ENCODE measurements at places on chromosomes 6 and 20. TPM values are rescaled to one million over a fixed set of nuclear protein-coding genes. Genes with fewer than 3 reads are reported as not detected.

HELZ2 gene
- 3.7 TPM for total RNA-seq

ADGRF1 gene
- not detected for total RNA-seq

SOX4 gene
- 418 TPM for total RNA-seq

ASF1A gene
- total RNA-seq: 40.4 TPM

EYS gene
- 2.0 TPM for total RNA-seq

GRCh38 chr6:21599051-21599696 lies 5.6 kb downstream of the SOX4 start:
- DNase-seq: no peak

Data from frontal cortex (tissue), 4 donors.